ENCODE measurements at places on chromosomes 7 and 10.

- no peak for DNase-seq
Measured at GRCh38 chr7:141688043-141688442, 13.9 kb downstream of the DENND11 start.

- peak; percentile 39 for DNase-seq
Measured at GRCh38 chr7:10889266-10889898, 84.3 kb upstream of the PHF14 start.

GRCh38 chr7:72540106-72540611 is 128.0 kb upstream of the CALN1 start:
- DNase-seq, result no peak

- peak; percentile 80 for DNase-seq
Measured at GRCh38 chr10:77919713-77920108, 6.8 kb downstream of the DLG5 start.

- DNase-seq, result no peak
Measured at GRCh38 chr10:52420656-52421055, 106.6 kb downstream of the DKK1 start.

DNA sequence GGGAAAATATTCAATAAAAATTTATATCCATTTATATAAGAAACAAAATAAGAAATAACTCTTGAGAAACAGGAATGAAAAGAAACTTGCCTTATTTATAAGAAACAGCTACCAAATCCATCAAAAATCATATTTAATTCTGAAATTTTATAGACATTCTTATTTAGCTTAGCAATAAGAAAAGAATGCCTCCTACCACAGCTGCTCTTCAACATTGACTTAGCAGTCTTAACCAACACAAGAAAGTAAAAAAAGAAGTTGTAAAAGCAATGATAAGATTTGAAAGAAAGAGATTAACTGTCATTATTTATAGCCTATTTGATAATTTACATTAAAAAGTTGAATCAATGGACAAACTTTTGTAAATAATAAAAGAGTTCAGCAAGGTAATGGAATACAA is 212.8 kb downstream of the ZNF365 start:
- peak; percentile 37 for DNase-seq

DNA sequence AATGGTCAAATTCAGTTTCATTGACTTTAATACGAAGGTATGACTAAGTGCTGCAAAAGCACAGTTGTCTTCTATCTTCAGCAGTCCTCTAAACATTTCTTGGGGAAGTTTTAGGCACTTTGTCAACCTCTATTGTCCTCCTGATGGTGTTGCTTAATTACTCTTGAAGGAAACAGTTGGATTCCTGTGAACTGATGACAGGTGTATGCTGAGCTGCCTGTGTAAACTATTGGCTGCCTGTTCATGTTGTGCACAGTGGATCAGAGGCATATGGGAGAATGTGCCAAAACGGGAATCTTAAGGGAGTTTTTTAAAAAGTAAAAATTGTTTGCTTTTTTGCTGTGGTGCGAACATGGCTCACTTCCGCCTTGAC is 221.0 kb downstream of the AUTS2 start:
- no peak for DNase-seq
